GM18507 (cell line): ENCODE measurements at places on chromosomes 4 and X.

GRCh38 chrX:139077281-139078250, 366.0 kb upstream of the FGF13 start:
- DNase-seq = no peak

- no peak for DNase-seq
These were observed 298.8 kb downstream of the TEX13A start for GRCh38 chrX:104921584-104922205.

DNA sequence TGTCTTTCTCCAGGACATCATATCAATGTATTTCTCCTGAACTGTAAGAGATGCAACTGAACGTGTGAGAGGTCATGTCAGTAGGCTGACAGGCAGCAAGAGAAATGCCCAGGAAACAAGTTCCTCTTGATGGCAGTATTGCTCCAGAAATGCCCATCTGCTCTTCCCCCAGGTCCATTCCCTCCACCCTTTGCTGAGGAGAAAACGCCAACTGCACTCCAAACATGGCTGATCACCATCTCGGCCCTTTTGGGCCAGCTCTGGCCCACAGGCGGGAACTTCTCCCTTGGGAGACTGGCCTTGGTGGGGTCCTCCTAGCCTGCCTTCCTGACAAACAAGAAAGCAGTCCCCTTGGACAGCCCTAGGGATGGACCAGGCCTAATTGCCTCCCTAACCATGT, 276.5 kb upstream of the AGTR2 start:
- no peak for DNase-seq

DNA sequence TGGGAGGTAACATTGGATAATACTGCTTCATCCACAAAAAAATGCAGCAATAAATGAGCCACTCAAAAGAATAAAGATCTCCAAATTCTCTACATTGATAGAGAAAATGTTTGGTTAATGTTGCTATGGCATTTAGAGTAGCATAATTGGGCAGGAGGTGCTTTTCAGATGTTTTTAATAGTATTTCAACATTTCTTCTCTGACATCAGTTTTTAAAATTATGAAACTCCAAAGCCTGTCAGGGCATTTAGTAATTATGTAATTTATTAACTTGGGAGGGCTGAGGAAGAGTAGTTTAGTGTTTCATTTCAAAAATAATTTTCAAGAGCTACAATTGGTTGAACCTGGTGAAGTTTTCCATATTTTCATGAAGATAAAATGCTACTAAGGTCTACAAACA, 211.3 kb upstream of the INTU start:
- DNase-seq = no peak

DNA sequence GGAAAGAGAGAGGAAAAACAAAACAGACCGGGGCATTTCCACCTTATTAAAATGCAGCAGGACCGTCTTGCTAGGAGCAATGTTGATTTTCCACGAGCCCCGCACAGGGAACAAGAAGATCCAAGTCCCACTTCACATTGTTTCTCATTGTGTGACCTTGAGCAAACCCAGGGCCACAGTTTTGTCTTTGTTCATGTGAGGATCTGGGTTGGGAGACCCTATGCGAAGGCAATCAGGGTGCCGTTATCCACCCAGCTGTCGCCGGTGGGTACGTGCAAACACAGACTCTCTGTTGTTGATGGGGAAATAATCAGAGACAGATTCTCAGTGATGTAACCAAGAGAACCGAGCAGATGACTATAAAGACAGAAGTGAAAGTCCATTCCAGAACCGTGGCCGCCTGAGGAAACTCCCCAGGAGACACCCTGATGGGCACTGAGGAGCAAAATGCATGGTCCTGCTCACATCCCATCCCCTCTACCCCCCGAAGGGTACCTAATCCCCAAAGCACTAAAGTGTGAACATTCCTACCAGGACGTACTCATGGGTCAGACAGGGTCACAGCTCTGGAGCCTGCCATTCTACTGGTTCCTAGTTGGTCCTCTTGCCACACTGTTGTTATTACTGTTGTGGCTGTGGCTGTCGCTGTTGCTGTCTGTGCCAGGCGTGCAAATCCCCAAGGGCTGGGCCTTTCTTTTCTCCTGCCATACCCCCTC, 102.7 kb upstream of the RBPJ start:
- no peak for DNase-seq

- DNase-seq = no peak
These were observed 235.4 kb downstream of the SPRY1 start for GRCh38 chr4:123631786-123632692.

GRCh38 chr4:99126376-99126775, 17.7 kb downstream of the ADH4 start:
- DNase-seq = no peak

DNA sequence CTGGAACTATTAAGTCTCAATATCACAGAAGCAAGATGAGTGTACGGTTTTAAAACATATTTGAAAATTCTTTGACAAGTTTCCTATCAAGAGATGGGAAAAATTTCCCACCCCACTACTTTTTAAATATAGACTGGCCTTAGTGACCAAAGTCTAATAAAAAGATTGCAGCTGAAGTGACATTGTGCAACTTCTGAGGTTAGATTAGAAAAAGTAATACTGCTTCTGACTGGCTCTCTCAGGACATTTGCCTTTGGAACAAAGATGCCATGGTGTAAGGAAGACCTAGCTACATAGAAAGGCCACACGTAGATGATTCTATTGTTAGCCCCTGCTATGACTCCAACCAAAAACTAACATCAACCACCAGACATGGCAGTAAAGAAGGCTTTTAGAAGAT, 138.7 kb upstream of the FAM47C start:
- DNase-seq = no peak

GRCh38 chr4:76487621-76488020, 52.6 kb downstream of the SHROOM3 start:
- no peak for DNase-seq

GRCh38 chr4:156950090-156950489, 21.5 kb downstream of the PDGFC start:
- no peak for DNase-seq

GRCh38 chr4:153112041-153112441, 92.2 kb upstream of the TRIM2 start:
- DNase-seq = no peak

DNA sequence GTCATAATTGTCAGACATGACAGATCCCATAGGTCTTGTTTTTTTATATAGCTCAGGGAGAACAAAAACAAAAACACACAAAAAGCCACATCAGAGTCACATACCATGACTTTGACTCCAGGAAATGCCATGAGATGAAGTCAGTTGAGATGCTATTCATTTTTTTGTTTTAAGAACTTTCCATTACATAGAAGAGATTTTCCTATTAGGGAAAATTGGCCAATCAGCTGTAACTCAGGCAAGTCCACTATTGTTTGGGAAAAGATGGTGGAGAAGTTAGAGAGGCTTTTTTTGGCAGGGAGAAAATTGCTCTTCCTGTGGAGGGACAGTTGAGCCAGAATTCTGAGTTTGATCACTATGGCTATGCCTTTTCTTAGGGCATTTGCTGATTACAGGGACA, 72.6 kb downstream of the SMARCA5 start:
- no peak for DNase-seq

GRCh38 chrX:2546496-2546895, 45.7 kb upstream of the DHRSX start:
- DNase-seq = no peak

DNA sequence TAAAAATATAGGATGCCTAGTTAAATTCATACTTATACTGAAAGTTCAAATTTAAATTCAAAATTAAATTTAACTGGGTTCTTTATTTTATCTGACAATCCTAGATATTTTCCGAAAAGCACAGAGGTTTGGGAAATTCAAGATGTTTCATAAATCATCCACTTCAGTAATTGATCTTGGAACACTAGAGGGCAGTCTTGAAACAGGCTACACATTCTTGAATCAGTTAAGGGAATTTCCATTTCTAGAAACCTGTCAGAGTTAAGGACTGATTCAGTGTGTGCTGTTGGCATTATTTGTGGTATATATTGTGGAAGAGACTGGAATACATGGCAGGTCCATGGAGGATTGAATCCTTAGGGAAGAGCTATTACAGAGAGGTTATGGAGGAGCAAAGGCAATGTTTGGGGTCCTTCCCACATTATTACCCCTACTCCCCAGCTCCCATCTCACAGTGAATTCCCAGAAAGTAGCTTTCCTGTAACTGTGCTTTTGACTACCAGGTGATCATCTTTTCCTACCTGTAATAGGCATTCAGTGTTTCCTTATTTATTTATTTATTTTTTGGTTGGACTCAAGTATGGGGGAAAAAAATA, 92.9 kb downstream of the EGF start:
- peak; percentile 43 for DNase-seq

GRCh38 chr4:845836-846251, 19.9 kb upstream of the CPLX1 start:
- DNase-seq = no peak

GRCh38 chr4:60042941-60043340, 1157.2 kb upstream of the ADGRL3 start:
- no peak for DNase-seq

GRCh38 chr4:185921583-185922555, 109.9 kb upstream of the SORBS2 start:
- no peak for DNase-seq

- DNase-seq = no peak
These were observed 24.4 kb downstream of the GATB start for GRCh38 chr4:151736361-151736760.

DNA sequence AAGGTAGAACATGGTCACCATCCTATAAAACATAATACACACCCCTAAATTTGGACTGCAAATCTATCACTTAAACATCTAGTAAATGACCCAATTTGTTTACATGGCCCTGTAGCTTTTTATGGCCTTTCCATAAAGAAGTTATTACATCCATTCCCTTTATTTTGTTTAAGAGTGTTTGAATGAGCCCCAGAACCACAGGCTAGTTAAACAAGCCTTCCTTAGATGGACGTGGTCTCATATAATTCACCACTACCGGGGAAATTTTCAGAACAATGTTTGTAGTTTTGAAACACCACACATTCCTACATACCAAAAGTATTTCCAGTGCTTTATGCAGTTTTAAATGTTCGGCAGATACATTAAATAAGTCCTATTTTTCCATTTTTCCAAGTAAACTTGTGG, 12.3 kb downstream of the PDGFC start:
- no peak for DNase-seq

GRCh38 chrX:78322863-78323262, 4.5 kb downstream of the CYSLTR1 start:
- DNase-seq = no peak

DNA sequence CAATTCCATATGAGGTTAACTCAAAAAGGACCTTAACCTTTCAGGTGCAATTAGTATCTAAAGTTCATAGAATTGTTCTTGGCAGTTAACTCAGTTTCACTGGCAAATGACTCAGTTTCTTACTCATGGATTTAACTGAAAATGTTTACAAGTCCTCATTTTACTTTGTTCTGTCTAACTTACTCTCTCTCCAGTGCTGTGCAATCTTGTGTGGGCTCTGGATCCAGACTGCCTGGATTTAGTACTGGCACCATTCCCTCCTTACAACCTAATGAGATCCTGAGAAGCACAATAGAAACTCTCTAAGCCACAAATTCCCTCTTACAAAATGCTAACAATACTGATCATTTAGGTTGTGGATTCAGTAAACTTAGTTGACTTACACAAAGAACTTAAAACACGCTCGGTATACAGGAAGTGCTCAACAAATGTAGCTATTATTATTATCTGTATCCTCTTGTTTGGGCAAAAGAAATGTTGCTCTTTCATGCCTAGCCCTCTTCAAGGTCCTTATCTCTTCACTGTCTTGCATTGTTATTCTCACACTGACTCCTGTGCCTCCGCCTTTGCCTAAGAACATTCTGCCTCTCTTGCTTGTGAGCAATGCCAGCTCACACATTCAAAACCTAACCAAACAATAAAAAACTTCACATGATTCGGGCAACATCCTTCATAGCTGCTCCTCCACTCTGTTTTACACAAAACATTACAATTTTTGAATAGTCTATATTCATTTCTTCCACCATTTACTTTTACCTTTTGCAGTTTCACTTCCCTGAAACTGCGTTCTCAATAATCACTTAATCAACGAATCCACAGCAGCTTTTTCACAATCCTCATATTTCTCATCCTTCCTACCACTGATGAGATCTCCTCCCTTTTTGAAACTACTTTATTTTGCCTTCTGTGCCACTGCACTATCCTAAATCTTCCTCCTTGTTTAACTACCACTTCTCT, 91.8 kb downstream of the PDE5A start:
- no peak for DNase-seq

DNA sequence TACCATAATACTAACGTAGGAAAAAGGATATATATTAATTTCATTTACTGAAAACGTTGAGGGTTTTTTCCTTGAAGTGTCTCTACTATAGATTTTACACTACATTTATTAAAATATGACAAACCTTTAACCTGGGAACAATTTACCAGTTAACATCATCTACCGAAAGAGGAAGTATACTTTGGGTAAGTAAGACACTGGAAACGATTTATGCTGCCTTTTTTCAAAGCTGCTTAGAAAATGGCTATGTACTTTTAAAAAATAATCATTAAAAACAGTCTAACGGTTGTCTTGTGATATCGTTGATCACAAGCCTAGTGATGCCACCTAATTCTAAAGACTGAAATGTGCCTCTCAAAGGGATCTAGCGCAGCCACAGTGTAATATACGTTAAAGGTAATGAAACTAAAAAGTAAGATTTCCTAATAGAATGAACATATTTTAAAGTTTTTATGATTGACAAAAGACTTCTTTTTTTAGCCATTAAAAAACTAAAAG, 50.4 kb downstream of the STX18 start:
- DNase-seq = no peak

GRCh38 chr4:8188743-8189550, 10.1 kb upstream of the SH3TC1 start:
- no peak for DNase-seq

DNA sequence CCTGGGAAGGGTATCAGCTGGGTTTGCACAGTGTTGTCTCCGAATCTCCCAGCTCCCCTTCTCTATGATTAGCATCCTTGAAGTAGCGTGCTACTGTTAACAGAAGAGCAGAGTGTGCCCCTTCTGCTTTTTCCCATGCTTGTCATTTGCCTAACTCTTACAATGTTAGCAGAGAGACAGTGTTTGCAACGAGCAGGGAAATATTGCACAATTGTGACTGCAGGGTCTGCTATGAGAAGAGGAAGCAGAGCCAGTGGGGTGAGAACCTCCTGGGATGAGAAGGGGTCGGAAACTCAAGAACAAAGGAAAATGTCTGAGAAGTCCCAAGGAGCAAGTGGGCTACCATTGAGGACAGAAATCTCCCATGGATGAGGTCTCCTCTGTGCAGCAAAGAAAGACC, 7.8 kb upstream of the CHRNA9 start:
- no peak for DNase-seq

GRCh38 chrX:13250826-13251580, 68.8 kb downstream of the ATXN3L start:
- DNase-seq = no peak

DNA sequence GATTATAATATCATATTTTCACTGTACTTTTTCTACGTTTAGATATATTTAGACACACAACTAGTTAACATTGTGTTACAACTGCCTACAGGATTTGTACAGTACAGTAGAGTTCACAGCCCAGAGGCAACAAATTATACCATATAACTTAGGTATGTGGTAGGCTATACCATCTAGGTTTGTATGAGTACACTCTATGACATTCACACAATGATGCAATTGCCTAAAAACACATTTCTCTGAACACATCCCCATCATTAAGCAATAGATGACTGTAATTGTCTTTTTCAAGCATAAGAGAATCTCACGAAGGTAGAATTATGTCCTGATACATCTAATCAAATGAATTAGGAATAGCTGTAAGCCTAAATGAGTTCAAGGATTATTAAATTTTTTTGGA, 12.3 kb upstream of the TIGD2 start:
- DNase-seq = no peak

GRCh38 chr4:14308229-14308651, 680.7 kb upstream of the BOD1L1 start:
- no peak for DNase-seq
